G401 (cell line): ENCODE measurements at places on chromosomes 5 and 9. TPM values are rescaled to one million over a fixed set of nuclear protein-coding genes. Genes with fewer than 3 reads are reported as not detected.

NR6A1 gene
- 25.4 and 32.1 TPM in 2 replicates for total RNA-seq

- DNase-seq = no peak
Measured at GRCh38 chr5:125207856-125208255, 461.4 kb upstream of the ZNF608 start.

GRCh38 chr9:124267271-124267807, 9.6 kb downstream of the NEK6 start:
- DNase-seq = no peak

TTLL11 gene
- total RNA-seq = 3.0 and 7.0 TPM in 2 replicates

- DNase-seq = no peak
Measured at GRCh38 chr9:133887540-133888047, 104.5 kb downstream of the VAV2 start.

DNA sequence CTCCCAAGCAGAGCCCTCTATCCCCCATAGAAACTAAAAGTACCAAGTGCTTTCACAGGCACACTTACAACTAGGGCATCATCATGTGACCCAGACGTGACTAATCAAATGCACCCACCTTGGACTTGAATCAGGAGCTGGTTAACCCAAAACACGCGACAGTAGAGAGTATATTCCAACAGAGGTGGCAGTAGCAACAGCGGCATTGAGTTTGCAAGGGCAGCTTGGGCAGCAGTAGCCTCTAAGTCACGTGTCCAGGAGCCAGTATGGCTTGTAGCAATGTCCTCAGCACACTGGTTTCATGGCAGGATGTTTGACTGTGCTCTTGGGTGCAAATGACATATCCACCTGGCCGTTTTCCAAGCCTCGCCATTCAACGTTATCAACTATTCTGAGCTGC, 73.4 kb upstream of the DNAH5 start:
- no peak for DNase-seq

GRCh38 chr9:86667307-86667706, 280.0 kb downstream of the GAS1 start:
- no peak for DNase-seq

OR13D1 gene
- not detected in 2 replicates for total RNA-seq

GRCh38 chr5:119316086-119316485, 39.7 kb upstream of the TNFAIP8 start:
- no peak for DNase-seq

GFRA3 gene
- not detected in 2 replicates for total RNA-seq

LCN1 gene
- total RNA-seq = not detected in 2 replicates

SEMA4D gene
- 2.2 and 2.3 TPM in 2 replicates for total RNA-seq

PGM5 gene
- total RNA-seq = 0.68 and 1.5 TPM in 2 replicates

PAEP gene
- not detected in 2 replicates for total RNA-seq

FGD3 gene
- 0.06 TPM in 1 of 2 replicates, not detected in the other for total RNA-seq
